ENCODE measurements at places on chromosomes 7 and 10. TPM values are rescaled to one million over a fixed set of nuclear protein-coding genes. Genes with fewer than 3 reads are reported as not detected.

The ENKUR gene
- 0.37 TPM for total RNA-seq

The SCIN gene
- 10.6 TPM for total RNA-seq

The VWA2 gene
- total RNA-seq: 0.75 TPM

The RNF32 gene
- 1.8 TPM for total RNA-seq

The CYP2C19 gene
- total RNA-seq: 188 TPM

The PLXDC2 gene
- total RNA-seq: 92.0 TPM

The EGFR gene
- total RNA-seq: 87.3 TPM

The PRSS37 gene
- total RNA-seq: not detected

- no peak for DNase-seq
These were observed 16.6 kb downstream of the ESYT2 start for GRCh38 chr7:158812684-158813083.

DNA sequence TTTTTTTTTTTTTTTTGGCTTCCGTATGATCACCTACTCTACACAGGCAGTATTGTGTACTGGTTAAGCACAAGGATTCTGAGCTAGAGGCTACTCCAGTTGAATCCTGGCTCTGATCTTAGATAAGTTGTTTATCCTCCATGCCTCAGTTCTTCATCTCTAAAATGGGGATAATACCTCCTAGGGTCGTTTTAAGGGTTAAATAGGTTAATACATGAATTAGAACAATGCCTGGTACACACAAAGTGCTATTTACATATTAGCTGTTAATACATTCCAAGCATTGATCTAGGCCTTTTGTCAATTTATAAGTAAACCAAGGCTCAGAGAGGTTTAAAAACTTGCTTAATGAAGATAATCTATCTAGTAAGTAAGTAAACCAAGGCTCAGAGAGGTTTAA, 59.0 kb downstream of the ST7 start:
- no peak for DNase-seq

DNA sequence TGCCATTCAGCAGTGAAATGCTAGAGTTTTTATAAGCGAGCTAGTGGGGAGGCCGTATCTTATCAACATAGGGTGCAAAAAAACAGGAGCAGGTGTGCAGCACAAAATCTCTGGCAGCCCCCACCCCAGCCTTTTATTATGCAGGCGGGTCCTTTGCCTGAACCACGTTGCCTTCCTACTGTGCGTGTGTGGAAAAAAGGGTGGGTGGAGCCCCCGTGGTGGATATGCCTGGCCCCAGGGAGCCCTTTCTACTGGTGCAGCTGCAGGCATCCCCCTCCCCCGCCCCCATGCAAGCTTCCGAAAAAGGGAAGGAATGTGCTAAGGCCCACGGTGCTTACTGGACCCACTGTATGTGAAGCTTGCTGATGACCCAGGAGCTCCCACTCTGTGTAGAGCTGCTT, 175.9 kb downstream of the USP6NL start:
- DNase-seq: no peak

- no peak for DNase-seq
These were observed 25.4 kb upstream of the CALU start for GRCh38 chr7:128713794-128714193.

DNA sequence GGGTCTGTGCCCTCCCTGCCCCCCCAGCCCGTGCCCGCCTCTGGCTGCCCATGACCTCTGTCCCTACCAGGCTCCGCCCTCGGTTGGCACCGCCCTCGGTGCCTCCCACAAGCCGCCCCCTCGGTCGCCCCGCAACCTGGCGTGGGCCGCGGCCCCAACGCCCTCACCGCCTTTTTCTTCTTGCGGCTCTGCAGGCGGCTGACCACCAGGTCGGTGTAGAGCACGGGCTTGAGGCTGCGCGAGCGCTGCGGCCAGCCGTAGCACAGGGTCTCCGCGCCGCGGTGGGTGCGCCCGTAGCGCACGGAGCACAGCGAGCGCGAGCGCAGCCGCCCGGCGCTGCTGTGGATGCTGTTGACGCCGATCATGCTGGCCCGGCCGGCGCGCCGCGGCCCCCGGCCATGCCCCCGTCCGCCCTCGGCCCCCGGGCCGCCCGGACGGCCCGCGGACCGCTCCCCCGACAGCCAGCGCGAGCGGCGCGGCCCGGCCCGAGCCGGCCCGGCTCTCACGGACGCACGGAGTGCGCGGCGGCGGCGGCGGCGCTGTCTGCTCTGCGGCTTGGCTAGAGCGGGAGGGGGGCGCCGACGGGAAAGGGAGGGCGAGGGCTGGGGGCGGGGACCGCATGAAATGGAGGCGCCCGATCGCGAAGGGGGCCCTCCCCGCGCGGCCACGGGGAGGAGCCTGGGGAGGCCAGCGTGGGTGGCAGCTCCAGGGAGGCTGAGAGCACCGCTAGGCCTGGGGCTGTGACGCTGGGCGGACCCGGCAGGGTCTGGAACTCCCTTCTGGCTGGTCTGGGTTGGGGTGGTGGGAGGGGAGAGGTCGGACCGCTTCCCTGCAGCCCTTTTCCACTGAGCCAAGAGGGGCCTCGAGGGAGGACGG, 9.6 kb downstream of the PSD start:
- DNase-seq: no peak

DNA sequence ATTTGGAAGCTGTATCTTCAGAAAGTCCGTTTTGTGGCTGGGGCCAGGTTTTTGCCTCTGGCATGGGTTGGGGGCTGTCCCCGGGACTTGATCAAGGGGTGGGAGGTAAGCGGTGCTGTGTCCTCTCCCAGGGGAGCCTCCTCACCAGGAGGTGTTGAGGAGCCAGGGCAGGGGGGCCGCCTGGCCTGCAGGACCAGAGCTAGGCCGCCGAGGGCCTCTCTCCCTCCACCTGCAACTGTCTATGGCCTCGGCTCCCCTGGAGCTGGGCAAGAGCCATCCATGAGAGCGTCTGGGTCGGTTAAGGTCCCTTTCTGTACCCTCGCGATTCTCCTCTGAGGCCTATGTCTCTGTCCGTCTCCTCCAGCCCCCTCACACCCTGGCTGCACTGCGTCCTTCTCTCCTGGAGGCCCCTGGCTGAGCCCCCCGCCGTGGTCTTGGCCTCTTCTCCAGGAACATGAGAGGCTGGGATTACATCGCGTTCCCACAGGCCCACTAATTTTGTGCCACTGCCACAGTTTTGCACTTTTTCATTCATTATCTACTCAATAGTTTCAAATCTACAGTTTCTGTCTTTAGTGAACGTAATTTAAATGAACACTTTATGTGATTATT, 20.6 kb downstream of the CALML5 start:
- no peak for DNase-seq

GRCh38 chr7:30938435-30939316, 25.1 kb upstream of the GHRHR start:
- peak; percentile 90 for DNase-seq

- DNase-seq: no peak
These were observed 20.1 kb upstream of the MDFIC start for GRCh38 chr7:114901771-114902170.

GRCh38 chr7:17968791-17969715, 28.8 kb upstream of the SNX13 start:
- DNase-seq: no peak

DNA sequence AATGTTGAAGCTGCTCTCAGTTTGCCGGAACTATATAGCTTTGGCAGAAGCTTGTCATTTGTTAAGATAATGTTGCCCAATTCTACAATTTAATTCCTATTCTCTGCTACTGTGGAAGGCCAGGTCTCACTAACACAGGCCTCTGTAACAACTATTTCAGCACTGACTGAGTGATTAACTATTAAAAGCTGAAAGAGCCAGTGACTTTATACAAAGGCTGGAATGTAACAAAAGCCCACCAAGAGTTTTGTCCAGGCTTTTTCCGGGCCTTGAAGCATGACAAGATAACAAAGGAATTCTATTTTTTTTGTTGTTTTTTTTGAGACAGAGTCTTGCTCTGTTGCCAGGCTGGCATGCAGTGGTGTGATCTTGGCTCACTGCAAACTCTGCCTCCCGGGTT, 795.6 kb downstream of the PHTF2 start:
- no peak for DNase-seq

DNA sequence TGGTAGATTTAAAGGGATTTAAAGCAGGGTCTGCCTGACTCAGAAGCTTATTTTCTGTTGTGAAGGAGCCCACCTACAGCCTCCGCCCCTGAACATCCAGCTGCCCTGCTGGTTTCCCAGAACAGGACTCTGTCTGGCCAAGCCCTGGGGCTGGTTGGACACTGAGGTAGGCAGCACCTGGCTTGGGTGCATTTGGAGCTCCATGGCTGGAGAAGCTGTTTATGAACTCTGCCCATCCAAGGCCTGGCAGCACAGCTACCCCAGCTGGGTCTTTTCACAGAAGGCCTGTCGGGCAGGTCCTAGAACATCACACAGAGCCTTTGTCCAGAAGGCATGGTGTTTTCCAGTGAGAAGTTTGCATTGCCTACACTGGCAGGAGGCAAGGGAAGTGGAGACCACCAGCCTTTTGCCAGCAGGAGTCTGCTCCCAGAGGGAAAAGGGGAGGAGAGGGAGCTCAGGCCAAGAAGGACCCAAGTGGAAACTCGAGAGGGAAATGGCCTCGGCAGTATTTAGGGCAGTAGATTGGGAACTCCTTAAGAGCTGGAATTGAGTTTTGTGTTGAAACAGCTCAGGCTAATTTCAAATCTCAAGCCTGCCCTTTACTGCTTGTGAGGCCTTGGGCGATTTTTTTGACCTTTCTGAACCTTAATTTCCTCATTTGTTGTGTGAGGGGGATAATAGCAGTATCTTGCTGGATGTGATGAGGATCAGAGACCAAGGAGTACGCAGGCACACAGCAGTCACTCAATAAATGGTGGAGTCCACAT, 12.3 kb upstream of the PDCD4 start:
- DNase-seq: no peak

DNA sequence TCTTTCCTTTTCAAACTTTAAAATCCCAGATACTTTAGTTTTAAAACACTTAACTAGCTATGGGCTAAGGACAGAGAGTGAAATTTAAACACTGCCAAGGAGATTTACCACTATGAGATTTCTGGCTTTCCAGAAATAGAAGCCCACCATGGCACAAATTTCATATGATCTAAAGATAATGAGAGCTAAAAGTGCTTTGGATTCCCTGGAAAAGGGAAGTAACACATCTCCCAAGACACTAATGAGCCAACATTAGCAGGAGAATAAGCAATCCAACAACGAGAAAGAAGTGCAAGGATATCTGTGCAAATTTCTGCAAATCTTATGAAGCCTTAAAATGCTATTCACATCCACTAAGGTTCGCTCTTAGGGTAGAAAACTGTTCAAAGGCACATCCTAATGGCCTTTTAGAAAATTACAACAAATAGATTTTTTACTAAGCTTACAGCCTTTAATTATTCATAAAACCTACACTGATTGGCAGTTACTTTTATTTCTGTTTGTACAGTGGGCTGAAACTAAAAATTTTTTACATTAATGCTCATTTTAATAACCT, 100.3 kb downstream of the RAPGEF5 start:
- DNase-seq: no peak

DNA sequence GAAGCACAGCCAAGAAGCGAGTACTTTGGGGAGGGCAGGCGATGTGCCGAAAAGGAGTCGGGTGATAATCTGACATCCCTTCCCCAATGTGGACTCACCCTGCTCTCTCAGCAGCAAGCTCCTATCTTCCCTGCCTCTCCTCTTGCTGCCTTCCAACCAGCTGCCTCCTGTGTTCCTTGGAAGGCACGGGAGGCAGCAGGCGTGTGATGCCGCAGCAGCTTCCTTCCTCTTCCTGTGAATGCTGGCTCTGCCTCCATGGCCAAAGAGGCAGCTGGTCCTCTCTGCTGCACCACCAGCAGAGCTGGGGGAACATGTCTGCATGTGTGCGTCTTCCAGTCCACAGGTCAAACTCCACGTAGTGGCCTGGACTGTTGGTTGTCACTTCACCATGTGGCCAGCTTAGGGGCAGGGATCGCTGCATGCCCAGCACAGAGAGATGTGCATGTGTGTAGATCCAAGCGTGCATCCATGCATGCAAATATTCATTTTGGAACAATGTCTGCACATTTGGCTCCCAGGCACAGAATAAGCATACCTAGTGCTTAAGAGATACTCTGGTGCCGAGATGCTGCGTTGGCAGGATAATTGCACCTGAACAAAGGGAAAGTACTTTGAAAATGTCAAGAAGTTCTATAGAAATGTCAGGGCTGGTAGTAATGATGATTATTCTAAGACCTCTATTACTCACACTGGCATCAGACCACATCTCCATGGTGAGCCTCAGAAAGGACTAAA, 499.8 kb downstream of the PLXNA4 start:
- no peak for DNase-seq

DNA sequence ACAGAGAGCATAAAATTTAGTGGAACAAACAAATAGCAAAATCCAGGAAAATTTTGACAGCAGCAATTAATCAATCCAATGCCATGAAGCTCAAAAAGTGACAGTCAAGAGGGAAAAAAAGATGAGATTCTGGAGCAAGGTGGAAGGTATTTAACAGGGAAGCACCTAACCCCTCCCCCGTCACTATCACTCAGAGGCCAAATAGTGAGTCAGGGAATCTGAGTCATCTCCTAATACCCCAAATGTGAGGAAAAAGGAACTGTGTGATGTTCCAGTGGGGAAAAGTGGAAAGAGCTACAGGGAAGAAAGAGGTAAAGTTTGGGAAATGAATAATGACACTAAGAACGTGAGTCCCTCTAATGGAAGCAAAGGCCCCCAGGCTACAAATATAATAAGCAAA, 113.2 kb upstream of the PHF14 start:
- no peak for DNase-seq

GRCh38 chr7:915291-916218, 38.9 kb downstream of the ADAP1 start:
- no peak for DNase-seq

DNA sequence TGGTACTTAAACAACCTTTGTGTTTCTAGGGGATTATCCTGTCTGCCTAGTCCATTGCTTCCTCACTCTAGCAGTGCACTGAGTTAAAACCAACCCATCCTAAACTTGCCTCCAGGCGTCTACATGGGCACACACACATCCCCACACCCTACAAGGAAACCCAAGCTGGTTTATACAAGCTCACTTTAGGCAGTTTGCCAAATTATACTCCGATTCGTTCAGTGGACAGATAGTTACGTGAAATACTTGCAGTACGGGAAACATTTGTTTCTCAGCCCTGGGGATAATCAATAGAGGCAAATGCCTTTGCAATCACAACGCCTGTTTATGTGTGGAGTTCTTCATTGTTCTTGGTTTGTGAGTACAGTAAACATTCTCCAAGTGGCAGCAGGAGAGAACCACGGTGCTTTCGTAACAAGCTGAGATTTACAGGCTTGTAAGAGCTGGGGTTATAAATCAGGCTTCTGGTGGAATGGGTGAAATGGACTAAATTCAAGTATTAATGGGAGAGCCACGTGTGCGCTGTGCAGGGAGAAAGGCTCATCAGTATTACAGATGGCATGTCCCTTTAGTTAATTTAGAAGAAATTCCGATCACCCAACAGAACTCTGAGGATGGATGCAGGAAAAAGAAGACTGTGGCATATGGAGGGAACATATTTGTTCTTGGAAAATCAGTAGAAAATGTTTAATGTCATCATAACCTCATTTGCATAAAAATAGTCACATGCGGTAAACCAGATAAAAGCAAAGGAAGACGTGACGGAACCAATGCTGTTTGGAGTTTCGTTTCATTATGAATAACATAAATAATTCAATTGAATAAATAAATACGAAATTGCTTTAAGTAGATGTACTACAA, 217.1 kb downstream of the GALNT17 start:
- DNase-seq: peak; percentile 10

All from mucosa of gallbladder (tissue), 1 donor.